ENCODE measurements at places on chromosomes 6 and 20.
A peak's percentile ranks its signal among the peaks of the same experiment; 100 is the strongest.

DNA sequence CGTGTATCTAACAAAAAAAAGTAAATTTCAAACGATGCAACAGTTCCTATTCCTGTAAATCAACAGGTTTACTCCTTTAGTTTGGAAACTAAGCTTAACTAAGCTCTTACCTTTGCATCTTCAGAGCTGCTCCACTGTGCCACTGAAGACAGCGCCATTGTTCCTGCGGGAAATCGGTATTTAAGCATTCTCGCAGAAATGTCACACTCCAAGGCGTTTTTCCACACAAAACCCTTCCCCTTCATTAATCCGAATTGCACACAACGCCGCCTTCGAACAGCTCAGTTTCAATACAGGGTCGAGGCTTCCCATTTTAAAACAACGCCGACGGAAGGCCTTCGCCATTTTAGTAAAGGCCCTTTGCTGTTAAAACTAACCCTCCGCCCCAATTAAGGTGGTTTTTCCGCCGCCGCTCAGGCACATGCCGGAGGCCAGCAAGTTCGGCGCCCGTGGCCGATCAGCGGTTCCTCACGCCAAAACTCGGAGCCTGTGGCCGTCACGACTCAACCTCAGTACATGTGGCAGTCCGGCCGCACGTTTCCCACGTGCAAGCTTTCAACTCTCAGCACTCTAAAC is 35.4 kb upstream of the SYNCRIP start:
- peaks cover 2% of the 10 kb centered on the region for H3K27me3 ChIP-seq
- peaks cover 48% of the 10 kb centered on the region for H3K36me3 ChIP-seq
- DNase-seq: no peak
- H3K4me3 ChIP-seq: peak overlapping the region; percentile 98
- H3K27ac ChIP-seq: peak overlapping the region; percentile 100

- no peaks in the 10 kb centered on the region for H3K27me3 ChIP-seq
- peaks cover 39% of the 10 kb centered on the region for H3K36me3 ChIP-seq
- no peak overlapping the region for H3K4me3 ChIP-seq
- no peak overlapping the region for H3K27ac ChIP-seq
- DNase-seq: no peak
These were observed 5.3 kb downstream of the CCNC start for GRCh38 chr6:99563056-99563723.

DNA sequence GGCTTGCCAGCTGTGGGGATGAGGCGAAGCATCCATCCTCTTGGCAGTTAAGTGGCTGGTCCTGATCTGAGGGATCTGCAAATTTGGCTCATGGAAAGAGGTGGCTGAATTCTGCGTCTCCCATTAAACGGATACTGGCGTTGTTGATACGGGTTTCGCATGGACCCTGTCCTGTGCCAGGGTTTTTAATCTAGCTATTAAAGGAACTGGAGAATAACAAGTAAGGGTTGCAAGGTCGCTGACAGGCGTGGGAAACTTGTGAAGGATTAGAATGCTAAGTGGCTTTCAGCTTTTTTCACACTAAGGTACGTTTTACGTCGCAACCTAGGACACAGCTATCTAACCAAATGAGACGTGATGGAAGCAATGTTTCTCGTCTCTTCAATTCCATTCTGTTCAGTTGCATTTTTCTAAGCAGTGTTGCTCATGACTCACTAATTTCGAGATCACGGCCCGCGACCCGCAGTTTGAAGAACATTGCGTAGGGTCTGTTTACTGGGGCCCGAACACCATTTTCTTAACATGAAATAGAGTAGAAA is 852 bp downstream of the GMNN start:
- peak overlapping the region; percentile 98 for H3K27ac ChIP-seq
- no peaks in the 10 kb centered on the region for H3K27me3 ChIP-seq
- no peak for DNase-seq
- peaks cover 22% of the 10 kb centered on the region for H3K4me1 ChIP-seq

DNA sequence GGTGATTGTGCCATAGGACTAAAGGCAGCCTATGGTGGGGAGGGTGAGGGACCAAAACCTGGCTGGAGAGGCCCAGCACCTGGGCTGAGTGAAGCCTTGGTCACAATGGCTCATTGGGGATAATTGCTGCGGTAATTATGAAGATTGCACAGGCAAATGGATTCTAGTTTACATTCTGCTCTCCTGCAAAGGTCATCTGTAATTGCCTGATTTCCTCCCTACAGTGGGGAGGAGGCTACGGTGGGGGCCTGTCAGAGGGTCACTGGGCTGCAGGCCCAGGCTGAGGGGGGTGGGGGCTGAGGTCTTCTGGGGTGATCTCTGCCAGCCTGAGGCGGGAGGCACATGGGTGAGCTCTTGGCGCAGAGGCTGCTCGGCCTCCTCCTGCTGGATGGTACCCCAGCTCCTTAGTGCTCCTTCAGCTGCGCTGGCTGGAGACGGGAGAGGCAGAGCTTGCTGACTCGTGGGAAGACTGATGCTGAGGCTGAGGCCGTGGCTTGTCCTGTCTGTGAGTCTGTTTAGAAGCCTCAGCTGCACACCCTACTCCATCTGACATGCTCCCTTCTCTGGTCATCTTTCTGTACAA is 30.3 kb downstream of the PACSIN1 start:
- peaks cover 3% of the 10 kb centered on the region for H3K27me3 ChIP-seq
- no peak overlapping the region for H3K27ac ChIP-seq
- no peak overlapping the region for H3K4me3 ChIP-seq
- no peaks in the 10 kb centered on the region for H3K36me3 ChIP-seq
- no peaks in the 10 kb centered on the region for H3K4me1 ChIP-seq
- DNase-seq: no peak

GRCh38 chr6:128743974-128744765 is 138.8 kb upstream of the LAMA2 start:
- DNase-seq: no peak
- H3K4me3 ChIP-seq: no peak overlapping the region
- H3K4me1 ChIP-seq: no peaks in the 10 kb centered on the region
- H3K36me3 ChIP-seq: no peaks in the 10 kb centered on the region

DNA sequence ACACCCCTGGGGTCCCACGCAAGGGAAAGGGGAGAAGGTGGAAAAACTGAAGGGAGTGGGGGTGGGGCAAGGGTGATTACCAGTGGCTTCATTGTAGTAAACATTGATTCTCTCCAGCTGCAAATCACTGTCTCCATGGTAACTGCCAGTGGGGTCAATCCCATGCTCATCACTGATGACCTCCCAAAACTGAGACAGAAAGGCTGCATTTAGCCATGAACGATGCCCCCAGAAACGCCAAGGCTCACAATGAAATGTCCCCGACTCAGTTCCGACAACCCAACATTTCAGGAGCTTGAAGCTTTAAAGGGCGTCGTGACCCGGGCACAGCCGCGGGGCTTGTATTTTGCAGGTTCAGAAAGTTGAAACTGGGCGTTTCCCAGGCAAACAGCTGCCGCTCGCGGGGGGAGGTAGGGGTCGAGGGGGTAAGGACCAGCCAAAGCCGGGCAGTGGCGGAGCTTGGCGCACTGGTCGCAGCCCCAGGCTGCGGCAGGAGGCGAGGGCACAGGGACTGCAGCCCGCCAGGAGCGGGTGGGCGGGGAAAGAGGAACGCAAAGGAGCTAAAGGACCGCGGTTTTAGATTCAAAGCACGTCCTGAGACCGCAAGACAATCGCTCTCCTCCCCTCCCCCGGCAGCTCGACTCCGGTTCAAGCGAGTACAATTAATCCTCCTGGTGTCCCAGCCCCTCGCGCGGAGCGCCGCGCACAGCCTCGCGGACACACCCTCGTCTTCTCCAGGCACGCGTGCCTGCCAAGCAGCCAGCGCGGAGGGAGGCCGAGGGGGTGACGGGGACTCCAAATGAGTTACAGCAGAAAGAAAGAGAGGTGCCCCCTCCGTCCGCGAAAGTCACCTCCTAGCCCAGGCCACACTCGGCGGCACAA is 731 bp downstream of the TUBB2B start:
- DNase-seq: no peak
- H3K27me3 ChIP-seq: peaks cover 67% of the 10 kb centered on the region
- H3K4me1 ChIP-seq: peaks cover 43% of the 10 kb centered on the region
- H3K27ac ChIP-seq: no peak overlapping the region

GRCh38 chr20:5864428-5864827 is 85.9 kb downstream of the TRMT6 start:
- no peak overlapping the region for H3K27ac ChIP-seq
- H3K4me1 ChIP-seq: no peaks in the 10 kb centered on the region
- no peak for DNase-seq
- no peak overlapping the region for H3K4me3 ChIP-seq

DNA sequence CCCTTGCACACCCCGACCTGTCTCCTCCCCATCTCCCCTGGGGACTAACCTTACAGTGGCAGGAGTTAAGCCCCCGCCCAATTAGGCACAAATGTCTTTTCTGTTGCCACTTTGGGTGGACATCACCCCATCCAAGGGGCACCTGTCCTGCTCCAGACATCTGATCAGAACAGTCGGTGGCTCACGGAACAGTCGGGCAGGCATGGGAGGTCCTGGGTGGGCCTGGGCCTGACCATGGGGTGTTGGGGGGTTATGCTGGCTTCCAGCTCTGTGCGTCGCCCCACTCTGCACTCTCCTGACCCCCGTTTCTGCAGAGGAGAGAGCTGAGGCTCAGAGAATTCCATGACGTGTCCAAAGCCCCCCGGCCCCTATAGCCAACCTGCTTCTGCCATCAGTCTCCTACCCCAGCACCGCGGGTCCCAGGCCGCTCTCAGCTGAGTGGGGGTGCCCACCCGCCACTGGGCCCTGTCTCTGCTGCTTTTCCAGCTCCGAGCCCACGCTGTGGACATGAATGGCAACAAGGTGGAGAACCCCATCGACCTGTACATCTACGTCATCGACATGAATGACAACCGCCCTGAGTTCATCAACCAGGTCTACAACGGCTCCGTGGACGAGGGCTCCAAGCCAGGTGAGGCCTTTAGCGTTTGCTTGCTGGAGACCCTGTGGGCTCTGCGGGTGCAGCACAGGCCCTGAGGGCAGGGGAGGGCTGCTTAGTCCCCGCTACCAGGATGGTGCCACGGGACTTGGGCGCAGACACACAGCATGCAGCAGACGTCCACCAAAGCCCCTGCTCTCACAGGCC is 213.2 kb downstream of the TAF4 start:
- H3K4me1 ChIP-seq: no peaks in the 10 kb centered on the region
- H3K36me3 ChIP-seq: no peaks in the 10 kb centered on the region
- H3K27me3 ChIP-seq: no peaks in the 10 kb centered on the region
- no peak for DNase-seq
- no peak overlapping the region for H3K27ac ChIP-seq

GRCh38 chr6:84769306-84769705 is 4.9 kb upstream of the TBX18 start:
- DNase-seq: no peak
- peaks cover 2% of the 10 kb centered on the region for H3K4me1 ChIP-seq
- H3K27ac ChIP-seq: no peak overlapping the region
- H3K4me3 ChIP-seq: no peak overlapping the region
- H3K36me3 ChIP-seq: peaks cover 14% of the 10 kb centered on the region

GRCh38 chr6:52015953-52016352 is 71.5 kb downstream of the PKHD1 start:
- peaks cover 12% of the 10 kb centered on the region for H3K27me3 ChIP-seq
- H3K4me3 ChIP-seq: no peak overlapping the region
- no peak for DNase-seq

- peaks cover 47% of the 10 kb centered on the region for H3K4me1 ChIP-seq
- peak overlapping the region; percentile 98 for H3K27ac ChIP-seq
- H3K4me3 ChIP-seq: peak overlapping the region; percentile 96
These were observed 1.6 kb upstream of the RPS12 start for GRCh38 chr6:132812756-132813172.

GRCh38 chr6:142251930-142252445 is 49.8 kb upstream of the ADGRG6 start:
- H3K4me1 ChIP-seq: peaks cover 3% of the 10 kb centered on the region
- DNase-seq: no peak
- H3K27me3 ChIP-seq: no peaks in the 10 kb centered on the region
- H3K36me3 ChIP-seq: no peaks in the 10 kb centered on the region

- H3K4me3 ChIP-seq: peak overlapping the region; percentile 78
- DNase-seq: peak; percentile 88
- no peaks in the 10 kb centered on the region for H3K27me3 ChIP-seq
- H3K36me3 ChIP-seq: peaks cover 15% of the 10 kb centered on the region
- H3K4me1 ChIP-seq: peaks cover 74% of the 10 kb centered on the region
These were observed 31.1 kb downstream of the SERPINB6 start for GRCh38 chr6:2940010-2940850.

DNA sequence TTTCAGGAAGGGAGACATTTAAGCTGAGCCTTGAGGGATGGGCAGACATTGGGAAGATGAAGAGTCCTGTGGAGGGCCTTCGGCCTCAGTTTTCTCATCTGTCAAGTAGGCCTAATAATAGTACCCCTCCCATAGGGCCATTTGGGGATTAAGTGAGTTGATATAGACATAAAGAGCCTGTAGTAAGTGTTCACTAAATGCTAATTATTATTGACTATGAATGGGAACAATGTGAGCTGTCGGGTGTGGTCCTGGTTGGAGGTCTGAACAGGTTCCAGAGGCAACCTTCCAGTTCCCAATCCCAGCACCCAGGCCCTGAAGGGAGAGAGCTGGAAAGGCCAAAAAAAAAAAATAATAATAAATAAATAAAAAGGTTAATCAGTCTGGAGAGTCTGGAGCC is 14.5 kb upstream of the ITPR3 start:
- H3K27me3 ChIP-seq: no peaks in the 10 kb centered on the region
- DNase-seq: no peak
- H3K27ac ChIP-seq: no peak overlapping the region
- H3K4me3 ChIP-seq: no peak overlapping the region
- H3K36me3 ChIP-seq: no peaks in the 10 kb centered on the region

DNA sequence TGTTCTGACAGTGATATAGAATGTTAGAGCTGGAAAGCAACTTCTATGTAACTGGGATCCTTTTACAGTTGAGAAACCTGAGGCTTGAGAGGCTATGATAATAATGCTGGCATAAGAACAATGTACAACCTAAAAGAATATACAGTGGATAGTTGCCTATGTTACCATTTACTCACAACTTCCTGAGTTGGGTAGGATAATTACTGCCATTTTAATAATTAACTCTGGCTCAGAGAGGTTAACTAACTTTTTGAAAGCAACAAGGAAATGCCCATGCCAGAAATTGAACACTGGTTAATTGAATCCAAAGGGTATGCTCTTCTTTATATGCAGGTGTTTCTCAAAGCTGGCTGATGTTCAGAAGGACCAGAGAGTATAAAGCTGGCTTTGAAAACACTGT is 530.7 kb upstream of the MAP3K7 start:
- H3K4me1 ChIP-seq: no peaks in the 10 kb centered on the region
- no peak for DNase-seq
- no peak overlapping the region for H3K4me3 ChIP-seq
- no peaks in the 10 kb centered on the region for H3K36me3 ChIP-seq
- no peaks in the 10 kb centered on the region for H3K27me3 ChIP-seq

- no peaks in the 10 kb centered on the region for H3K27me3 ChIP-seq
- no peak for DNase-seq
- peaks cover 8% of the 10 kb centered on the region for H3K4me1 ChIP-seq
- H3K4me3 ChIP-seq: no peak overlapping the region
- no peaks in the 10 kb centered on the region for H3K36me3 ChIP-seq
These were observed 193.0 kb upstream of the SGK1 start for GRCh38 chr6:134510920-134511319.

All from naive thymus-derived CD8-positive, alpha-beta T cell (primary cell).